Peyer's patch (tissue), 4 donors: ENCODE measurements at places on chromosomes 3 and 15. TPM values are rescaled to one million over a fixed set of nuclear protein-coding genes. Genes with fewer than 3 reads are reported as not detected.

Gene ACTRT3
- total RNA-seq, result 1.4 TPM

- H3K27ac ChIP-seq, result no peak overlapping the region
- no peaks in the 10 kb centered on the region for H3K4me1 ChIP-seq
- no peaks in the 10 kb centered on the region for H3K27me3 ChIP-seq
- no peaks in the 10 kb centered on the region for H3K36me3 ChIP-seq
- no peak overlapping the region for H3K4me3 ChIP-seq
- DNase-seq, result no peak
These were observed 183.5 kb upstream of the PRICKLE2 start for GRCh38 chr3:64408770-64409169.

DNA sequence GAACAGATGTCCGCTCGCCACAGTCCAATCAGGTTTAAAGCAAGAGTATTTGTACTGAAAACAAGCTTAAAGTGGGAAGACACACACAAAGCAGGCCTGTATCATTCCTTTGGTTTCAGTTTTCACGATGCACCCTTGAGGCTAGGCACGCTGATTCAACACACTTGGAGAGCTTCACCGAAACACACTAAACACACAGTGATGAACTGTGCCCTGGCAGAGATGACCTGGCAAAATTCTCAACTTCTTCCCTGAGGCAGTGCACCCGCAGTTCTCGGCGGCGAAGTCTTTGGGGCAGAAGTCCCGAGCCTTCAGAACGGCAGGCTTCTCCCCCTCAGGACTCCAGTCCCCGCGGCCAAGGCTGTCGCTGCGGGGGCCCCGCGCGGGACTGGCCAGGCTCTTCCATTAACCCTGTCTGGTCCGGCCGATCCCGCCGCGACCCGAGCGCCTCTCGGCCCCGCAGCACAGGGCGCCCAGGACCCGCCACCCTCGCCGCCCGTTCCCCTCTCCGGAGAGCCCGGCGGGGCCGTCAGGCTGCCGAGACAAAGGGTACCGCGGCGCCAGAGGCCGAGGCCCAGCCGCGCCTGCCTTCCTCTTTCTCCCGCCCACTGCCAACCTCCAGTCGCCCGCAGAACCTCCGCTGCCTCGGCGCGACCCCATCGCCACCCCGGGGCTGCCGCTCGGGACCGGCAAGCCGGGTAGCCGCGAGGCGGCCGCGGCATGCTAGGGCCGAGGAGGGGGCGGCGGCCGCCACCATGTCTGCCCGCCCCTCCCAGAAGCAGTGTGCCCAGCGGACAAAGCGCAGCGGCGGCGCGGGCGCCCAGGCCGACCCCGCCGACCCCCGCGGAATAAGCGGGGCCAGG, 792 bp downstream of the GABPB1 start:
- peak overlapping the region; percentile 99 for H3K27ac ChIP-seq
- no peaks in the 10 kb centered on the region for H3K36me3 ChIP-seq
- DNase-seq, result peak; percentile 71
- peak overlapping the region; percentile 98 for H3K4me3 ChIP-seq
- no peaks in the 10 kb centered on the region for H3K27me3 ChIP-seq

GRCh38 chr3:38651153-38651789, 1.8 kb upstream of the SCN5A start:
- peaks cover 12% of the 10 kb centered on the region for H3K4me1 ChIP-seq
- no peak overlapping the region for H3K4me3 ChIP-seq
- no peaks in the 10 kb centered on the region for H3K27me3 ChIP-seq
- H3K27ac ChIP-seq, result no peak overlapping the region

DNA sequence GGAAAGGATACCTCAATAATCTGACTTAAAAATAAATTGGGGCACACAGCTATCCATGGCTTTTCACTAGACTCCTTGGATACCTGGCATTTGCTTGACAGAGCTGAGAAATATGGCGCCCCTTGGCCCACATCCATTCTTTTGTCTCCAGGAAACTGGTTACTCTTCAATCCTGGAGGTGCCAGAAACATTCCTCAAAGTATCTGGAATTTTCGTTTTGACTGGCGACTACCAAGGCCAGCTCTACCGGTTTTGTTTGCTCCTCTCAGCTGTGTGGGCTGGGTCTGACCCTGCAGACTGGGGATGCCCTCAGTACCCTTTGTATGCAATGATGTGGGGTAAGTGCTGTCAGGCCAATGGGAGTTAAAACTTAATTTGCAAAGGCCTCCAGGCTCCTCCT, 27.0 kb downstream of the KATNBL1 start:
- H3K36me3 ChIP-seq, result no peaks in the 10 kb centered on the region
- H3K27me3 ChIP-seq, result no peaks in the 10 kb centered on the region
- H3K4me1 ChIP-seq, result no peaks in the 10 kb centered on the region
- DNase-seq, result no peak
- H3K27ac ChIP-seq, result no peak overlapping the region
- H3K4me3 ChIP-seq, result no peak overlapping the region

DNA sequence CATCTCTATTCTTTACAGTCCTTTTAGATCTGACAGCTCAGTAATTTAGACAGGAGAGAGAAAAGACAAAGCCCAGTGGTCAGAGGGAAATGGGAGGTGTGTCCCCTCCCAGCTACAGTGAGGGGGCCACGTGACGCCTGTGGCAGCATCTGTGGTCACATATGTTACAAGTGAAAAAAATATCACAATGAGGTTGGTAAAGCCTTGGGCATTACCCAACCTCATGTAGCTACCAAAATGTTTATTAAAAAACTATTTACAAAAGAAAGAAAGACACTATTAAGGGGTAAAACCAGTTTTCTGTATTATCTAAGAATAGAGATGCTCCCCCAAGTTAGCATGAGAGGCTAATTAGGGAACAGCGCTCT, 42.9 kb upstream of the PLCL2 start:
- H3K27ac ChIP-seq, result peak overlapping the region; percentile 80
- no peaks in the 10 kb centered on the region for H3K36me3 ChIP-seq
- peaks cover 2% of the 10 kb centered on the region for H3K4me1 ChIP-seq
- no peaks in the 10 kb centered on the region for H3K27me3 ChIP-seq
- DNase-seq, result peak; percentile 89
